Cardiac fibroblast (primary cell): ENCODE measurements at places on chromosomes 11 and 22.

- DNase-seq: peak; percentile 78
These were observed 20.1 kb downstream of the ZBTB16 start for GRCh38 chr11:114079511-114080065.

DNA sequence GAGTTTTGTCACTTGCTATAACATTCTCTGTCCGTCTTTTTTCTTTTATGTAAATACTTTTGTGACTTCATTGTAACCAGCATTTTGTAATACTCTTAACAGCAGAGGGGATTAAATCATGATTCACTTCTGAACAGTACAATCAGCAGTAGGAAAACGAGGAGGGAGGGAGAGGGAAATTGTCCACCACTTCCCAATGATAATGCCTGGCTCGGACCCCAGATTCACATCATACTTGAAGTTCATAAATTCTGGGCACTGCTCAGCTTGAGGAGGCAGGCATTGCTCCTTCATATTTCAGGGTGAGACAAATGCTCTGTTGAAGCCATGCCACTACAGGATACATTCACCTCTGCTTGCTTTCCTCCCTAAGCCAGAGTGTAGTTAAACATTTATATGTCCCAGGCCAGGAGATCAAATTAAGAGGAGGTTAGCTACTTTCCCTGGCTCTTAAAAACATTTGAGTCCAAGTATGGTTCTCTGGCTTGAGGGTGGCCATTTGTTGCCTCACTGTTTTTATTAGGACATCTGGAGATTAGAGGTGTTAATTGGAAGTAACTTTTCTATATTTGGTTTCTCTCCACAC lies 129.0 kb upstream of the LDLRAD3 start:
- peak; percentile 87 for DNase-seq

GRCh38 chr11:15911377-15912044 lies 444.8 kb downstream of the SOX6 start:
- peak; percentile 70 for DNase-seq

GRCh38 chr11:122007601-122008071 lies 108.4 kb downstream of the BLID start:
- peak; percentile 72 for DNase-seq

GRCh38 chr11:125301346-125301745 lies 136.8 kb downstream of the PKNOX2 start:
- DNase-seq: no peak

DNA sequence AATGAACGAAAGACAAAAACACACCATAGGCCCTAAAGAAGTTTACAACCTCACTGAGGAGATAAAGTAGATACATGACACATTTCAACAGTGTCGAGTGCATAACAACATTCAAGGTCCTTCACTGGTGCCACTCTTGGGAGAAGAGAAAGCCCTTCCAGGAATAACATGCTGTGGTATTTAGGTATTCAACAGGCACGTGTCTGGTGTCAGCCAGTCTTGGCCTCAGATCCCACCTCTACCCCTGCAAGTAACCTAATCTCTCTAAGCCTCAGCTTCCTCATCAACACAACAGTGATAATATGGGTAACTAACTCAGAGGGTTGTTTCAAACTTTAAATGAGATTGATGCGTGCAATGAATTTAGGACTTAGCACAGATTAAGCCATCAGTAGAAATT lies 235.0 kb upstream of the ZC3H12C start:
- no peak for DNase-seq

- no peak for DNase-seq
These were observed 18.3 kb upstream of the TMPRSS4 start for GRCh38 chr11:118058311-118059245.

- no peak for DNase-seq
These were observed 62.6 kb upstream of the SLC6A5 start for GRCh38 chr11:20536784-20537183.

DNA sequence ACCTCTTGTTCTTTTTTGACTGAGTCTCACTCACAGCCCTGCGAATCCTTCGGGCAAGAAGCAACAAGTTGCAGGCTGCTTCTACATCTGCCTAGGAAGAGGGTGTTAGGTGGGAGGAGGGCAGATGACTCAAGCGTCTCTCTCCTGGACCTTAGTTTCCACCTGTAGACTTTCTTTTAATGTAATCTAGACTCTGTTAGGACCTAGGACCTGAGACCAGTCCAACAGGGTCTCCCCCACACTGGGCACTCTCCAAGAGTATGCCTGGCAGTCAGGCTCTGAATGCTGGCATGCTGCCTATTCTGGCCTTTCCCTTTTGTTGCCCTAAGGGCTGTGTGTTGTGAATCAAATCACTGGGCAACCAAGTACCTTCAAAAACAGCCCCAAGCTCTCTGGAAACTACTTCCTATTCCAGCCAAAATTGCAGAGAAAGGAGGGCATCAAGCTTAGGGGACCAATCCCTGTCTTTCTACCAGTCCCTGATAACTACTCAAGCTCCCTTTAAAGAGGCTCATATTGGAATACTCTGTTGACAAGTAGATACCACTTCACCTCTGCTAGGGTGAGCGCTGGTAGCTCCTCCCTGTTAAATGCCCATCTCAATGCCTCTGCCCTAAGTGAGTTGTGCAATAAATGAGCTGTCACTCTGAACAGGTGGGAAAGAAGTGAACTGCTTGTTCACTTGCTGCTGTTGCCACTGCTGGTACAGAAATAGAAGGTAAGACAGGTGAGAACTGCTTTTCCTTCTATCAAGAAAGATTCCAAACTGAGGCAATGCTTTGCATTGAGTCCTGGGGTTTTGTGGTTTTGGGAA lies at the start of gene BBOX1:
TSS of gene BBOX1 (plus strand) at position 514 of the 814 bp plus-strand sequence. CDS start 14,616 bp downstream, outside the sequence.
- DNase-seq: peak; percentile 34

DNA sequence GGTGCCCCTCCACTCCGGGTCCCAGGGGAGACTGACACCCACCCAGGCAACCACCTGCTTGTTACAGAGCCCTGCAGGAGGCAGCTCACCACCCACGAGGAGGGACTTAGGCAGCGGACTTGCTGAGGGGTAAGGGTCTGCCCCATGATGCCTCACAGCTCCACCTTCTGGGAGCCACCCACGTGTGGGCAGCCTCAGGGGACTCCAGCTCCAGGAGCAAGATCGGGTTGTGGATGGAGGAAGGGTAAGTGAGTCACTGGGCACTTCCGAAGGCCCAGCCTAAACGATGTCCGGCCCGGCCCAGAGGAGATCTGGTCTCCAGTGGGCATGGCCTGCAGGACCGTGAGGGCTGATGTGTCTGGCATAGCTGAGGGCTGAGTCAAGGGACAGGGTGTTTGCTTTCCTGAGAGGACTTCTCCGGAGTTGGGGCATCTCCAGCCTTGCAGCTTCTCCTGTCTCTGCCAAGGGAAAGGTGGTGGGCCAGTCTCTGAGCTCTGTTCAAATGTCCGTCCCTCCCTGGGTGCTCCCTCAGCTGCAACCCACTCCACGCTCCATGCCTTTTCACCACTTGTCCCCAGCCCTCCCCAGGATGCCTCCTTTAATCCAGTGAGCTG lies 32.3 kb upstream of the P2RY2 start:
- peak; percentile 94 for DNase-seq

GRCh38 chr11:47161890-47162289 lies 14.8 kb downstream of the ARFGAP2 start:
- no peak for DNase-seq

DNA sequence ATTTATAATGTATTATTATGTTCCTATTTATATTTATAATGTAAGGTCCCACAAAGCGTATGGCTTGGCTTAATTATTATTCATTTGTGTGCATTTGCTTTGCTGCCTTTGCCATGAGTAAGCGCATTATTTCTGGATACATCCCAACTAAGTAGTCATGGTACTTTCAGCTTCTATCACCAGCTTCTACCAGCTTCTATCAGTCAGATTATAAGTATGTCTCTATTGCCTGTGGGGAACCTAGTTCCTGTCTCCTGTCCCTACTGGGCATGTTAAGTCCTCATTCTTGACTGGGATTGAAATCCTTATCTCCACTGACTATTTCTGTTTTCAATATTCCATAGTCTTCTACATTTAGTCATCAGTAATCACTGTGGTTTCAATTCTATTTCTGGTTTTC lies 33.5 kb upstream of the OR10W1 start:
- no peak for DNase-seq

GRCh38 chr11:7591107-7591894 lies 77.5 kb downstream of the PPFIBP2 start:
- no peak for DNase-seq

DNA sequence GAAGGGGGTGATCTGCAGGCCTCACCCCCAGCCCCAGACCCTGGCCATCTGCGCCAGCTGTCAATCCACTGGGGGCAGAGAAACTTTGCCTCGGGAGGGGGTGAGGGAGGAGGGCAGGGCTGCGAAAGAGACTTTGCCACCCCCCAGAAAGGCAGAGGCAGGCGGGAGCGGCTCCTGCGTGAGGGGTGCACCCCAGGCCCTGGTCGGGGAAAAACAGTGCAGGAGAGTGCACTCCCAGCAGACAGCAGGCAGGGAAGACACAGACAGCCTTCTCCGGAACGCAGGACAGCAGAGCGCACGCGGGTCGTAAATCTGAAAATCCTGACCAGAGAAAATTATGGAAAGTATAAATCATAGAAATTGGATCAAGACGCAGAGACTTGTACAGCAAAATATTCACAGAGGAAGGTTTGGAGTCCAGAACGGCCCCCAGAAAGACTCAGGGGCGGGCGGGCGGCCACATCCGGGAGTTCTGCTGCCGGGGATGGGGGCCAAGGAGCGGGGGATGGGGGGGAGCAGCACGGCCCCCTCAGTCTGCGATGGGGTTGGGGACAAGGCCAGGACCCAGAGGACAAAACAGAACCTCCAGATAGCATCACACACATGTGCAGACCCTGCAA lies 8.0 kb upstream of the MRPL23 start:
- peak; percentile 11 for DNase-seq

DNA sequence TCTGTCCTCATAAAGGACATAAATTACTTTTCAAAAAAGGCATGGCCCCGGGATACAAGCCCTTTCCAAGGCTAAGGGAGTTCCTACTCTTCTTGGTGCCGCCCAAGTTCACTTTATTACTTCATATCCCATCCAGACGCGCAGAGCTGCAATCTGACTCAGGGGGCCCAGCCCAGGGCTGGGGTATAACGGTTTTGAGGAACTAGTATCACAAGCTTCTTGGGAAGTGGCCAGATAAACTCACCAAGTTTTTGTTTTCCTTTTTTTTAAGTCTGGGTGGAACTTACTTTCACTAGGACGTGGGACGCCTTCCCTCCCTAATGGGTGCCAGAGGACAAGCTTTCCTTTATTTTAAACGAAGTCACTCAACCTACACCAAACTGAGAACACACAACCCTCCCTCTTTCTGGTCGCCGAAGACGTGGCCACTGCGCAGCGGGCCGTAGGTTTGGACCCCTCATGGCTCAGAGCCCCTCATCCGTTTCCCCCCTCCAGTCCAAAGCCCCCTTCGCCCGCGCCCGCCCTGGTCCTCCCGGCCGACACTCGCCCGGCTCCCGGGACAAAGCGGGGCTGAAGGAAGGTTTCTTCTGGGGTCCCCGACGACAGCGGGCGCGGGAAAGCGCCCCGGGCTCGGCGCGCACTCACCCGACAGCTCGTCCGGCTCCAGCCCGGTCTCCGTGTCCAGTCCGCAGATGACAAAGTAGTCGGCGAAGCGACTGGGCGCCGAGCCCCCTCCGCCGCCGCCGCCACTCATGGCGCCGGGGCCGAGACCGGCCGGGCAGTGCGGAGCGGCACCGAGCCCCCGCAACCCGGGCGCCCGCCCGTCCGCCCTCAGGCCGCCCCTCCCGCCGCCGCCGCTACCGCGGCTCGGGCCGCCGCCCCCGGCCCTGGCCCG lies 587 bp downstream of the DENND5A start:
- peak; percentile 93 for DNase-seq

DNA sequence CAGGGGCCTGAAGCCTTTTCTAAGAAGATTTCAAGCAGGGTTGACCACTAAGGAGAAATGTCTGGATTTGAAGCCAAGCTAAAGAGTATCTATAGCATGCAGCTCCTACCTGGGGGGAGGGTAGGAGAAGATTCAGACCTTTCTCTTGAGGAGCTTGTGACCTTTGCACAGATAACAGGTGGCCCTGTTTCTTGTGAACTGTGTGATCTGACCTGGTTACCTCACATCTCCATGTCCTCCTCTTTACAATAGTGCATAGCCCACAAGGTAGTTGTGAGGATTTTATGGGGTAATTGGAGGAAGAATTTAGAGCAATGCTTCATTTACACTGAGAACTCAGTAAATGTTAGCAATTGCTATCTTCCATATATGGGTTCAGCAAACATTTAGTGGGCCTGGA lies 310.1 kb downstream of the TMEM135 start:
- DNase-seq: no peak

DNA sequence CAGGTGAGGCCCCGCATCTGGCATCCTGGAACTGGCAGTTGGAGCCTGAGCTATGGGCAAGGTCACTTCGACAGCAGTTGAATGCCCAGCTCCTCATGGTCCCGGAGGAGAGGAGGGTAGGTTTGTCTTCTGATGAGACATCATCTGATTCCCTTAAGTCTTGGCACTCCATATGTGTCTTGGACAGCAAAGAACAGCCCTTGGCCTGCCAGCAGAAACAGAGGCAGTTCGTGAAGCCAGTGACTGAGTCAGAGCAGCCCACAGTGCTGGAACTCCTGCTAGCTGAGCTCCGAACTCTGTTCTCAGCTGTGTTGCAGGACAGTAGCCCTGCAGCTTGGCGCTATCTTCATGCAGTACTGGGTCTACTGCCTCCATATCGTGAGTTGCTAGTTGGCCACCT lies 1.0 kb downstream of the DNHD1 start:
- DNase-seq: peak; percentile 41

- no peak for DNase-seq
These were observed 4.6 kb upstream of the DNAL4 start for GRCh38 chr22:38798496-38798895.

DNA sequence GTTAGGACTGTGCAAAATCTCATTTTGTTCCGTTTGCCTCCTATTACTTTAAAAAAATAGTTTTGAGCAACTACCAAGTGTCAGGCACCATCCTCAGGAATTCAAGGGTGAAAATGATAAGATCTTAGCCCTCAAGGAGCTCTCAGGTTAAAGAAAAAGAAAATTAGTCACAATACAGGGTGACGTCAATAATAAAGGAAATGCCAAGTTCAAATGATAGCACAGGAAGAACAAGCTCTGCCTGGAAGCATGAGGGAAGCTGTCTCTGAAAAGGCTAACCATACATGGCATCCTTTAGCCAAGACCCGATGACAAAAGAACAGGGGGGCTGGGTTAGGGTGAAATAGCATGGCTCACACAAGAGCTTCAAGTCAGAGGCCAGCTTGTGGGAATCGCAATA lies 11.1 kb upstream of the MPZL2 start:
- peak; percentile 68 for DNase-seq

GRCh38 chr11:528815-529727 lies 6.3 kb downstream of the HRAS start:
- no peak for DNase-seq

GRCh38 chr22:36562261-36562835 lies 33.4 kb upstream of the EIF3D start:
- DNase-seq: peak; percentile 42
